ENCODE measurements at places on chromosomes 6 and 20.

- no peak for DNase-seq
These were observed 43.5 kb upstream of the TINAG start for GRCh38 chr6:54264581-54265272.

- no peak for DNase-seq
These were observed 3.0 kb upstream of the RREB1 start for GRCh38 chr6:7104752-7105151.

- no peak for DNase-seq
These were observed 3.8 kb downstream of the XPO5 start for GRCh38 chr6:43572015-43572414.

DNA sequence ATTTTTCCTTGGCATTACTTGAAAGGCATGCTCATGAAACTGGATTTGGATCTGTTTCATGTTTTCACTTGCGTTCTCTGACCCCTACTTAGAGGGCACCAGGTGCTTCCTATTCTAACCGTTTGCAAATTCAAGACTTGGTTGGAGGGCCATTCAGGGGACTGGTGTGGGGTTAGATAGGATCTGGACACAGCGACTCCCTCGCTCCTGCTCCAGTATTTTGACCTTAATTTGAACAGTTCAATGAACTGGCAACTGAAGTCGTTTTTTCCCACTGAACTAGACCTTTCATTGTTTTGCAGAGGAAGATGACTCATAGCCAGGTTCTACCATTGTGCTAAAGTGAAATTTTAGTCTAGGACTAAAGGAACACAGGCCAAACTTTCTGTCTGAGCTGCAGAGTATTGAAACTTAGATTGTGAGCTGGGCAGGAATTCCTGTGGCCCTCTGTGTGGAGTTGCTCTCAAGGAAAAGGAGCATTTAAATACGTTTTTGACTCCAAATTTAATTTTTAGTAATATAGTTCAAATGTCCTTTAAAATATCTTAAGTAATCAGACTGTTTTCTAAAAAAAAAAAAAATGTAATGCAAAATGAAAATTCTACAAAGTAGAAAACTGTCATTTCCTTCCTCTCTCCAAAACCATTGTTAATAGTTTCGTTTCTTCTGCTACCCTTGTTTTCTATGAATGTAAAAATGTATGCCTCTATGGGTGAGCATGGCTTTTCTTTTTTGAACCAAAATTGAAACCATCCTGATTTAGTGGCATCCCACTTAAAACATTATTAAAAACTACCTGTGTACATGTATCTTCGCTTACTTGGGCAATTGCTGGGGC is 64.8 kb downstream of the UTRN start:
- peak; percentile 37 for DNase-seq

- DNase-seq, result no peak
These were observed 5.6 kb upstream of the RAMACL start for GRCh38 chr6:166591961-166592520.

DNA sequence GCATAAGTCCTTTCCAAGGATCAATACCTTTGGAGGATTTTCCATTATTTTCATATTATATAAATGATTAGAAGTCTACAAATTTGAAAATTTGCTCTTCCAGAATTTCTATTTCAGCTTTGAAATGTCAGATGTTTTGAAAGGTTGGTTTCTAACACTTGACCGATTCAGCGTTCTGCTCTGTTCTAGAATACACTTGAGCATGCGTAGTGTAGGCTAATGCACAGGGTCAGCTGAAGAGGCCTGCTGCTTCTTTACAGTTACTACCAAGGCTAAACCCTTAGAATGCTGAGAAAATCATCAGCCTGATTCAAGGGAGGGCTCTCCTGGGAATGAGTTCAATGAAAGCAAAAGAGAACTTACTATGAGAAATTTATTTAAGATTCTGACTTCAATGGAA is 177.6 kb downstream of the RNF144B start:
- DNase-seq, result no peak

DNA sequence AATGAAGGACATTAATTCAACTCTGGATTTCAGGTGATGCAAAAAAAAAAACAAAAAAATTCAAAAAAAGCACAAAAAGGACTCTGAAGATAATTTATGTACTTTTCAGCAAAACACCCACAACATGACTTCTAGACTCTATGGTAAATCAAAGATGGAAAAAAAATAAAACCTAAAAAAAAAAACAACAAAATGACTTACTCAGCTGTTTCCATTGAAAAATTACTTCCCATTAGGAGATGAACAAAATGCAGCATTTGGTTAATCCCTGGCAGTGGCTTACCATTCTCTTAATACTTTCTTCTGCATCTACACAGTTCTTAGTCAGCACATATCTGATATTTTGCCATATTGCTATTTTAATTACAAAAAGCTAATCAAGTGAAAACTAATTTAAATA is 572.6 kb downstream of the PRKN start:
- no peak for DNase-seq

DNA sequence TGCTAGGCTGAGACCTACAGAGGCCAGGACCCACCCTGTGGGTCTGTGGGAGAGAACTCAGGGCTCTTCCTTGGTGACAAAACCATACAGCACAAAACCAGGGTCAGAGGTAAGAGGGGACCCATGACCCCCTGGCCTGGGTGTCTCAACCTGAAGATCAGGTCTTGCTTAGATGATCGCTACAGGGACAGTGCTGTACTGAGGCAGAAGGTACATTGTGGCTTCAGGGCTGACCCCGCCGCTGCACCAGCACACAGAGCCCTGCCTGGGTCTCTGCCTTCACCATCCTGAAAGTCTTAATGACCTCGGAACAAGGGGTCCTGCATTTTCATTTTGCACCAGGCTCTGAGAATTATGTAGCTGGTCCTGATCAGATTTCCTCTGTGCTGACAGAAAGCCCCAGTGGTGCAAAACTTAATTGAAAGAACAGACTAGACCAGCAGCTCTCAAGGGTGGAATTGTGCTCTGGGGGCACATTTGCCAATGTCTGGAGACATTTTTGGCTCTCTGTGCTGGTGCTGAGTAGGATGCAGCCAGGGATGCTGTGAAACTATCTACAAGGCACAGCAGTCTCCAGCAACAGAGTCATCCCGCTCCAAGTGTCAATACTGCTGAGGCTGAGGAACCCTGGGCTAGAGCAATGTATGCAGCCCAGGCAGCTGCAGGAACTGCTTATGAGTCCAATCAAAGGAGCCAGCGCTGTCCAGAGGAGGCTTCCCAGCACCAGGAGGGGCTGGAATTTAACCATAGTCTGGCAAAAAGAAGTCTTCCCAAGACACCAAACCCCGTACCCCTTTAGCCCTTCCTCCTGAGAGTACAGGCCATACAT is 254.9 kb downstream of the ERMARD start:
- DNase-seq, result no peak

GRCh38 chr6:85436411-85436810 is 13.5 kb upstream of the NT5E start:
- DNase-seq, result no peak

GRCh38 chr6:41934278-41935192 is 7.1 kb downstream of the CCND3 start:
- DNase-seq, result no peak

GRCh38 chr20:53805895-53806384 is 212.3 kb upstream of the ZNF217 start:
- no peak for DNase-seq

DNA sequence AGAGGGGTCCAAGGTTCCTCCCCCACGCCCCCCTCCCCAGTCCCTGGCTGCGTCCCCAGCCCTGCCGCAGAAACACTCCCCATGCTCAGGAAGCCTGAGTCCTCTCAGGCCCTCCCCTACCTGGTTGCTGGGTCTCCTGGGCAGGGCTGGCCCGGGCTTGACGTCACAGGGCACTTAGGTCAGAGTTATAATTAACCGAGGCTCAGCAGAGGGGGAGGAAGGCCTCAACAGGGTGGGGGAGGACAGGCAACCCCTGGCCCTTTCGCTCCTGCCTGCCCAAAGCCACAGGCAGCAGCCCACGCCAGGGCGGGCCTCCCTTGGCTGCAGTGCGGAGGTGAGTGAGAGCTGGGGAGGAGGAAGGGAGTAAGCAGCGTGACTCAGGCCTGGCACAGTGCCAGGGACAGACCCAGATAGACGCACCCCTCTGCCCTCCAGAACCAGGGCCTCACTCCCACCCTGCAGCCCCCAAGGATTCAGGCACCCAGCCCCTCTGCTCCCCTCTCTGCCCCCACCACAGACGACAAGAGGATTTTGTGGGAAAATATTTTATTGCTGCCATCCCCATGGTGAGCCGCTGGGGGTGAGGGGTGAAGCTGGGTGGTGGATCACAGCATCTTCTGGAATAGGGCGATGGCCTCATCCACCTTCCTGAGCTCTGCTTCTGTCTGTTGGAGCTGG is at the start of gene VWA7:
Gene VWA7 (minus strand): TSS at position 340 of the 678 bp plus-strand sequence. CDS start 549 bp downstream, outside the sequence.
- DNase-seq, result no peak

DNA sequence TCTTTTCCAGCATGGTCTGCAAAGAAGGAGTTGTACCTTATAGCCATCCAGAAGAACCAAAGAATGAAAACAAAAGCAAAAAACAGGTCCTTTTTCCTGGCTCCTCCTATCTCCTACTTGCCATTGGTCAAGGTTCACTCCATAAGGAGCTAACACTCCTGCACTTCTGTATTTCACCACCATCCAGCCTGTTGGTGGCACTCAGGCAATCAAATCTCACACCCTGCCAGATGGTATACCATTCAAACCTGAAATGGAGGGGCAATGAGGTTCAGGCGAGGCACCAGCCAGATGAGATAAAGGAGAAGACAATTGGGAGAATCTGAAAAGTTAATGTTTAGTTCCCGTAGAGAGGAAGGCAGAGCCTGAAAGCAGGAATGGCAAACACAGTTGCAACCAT is 203.8 kb downstream of the ALDH8A1 start:
- DNase-seq, result no peak

GRCh38 chr6:111736005-111736608 is 130.4 kb upstream of the TRAF3IP2 start:
- DNase-seq, result no peak

- DNase-seq, result no peak
These were observed 101.9 kb downstream of the LRFN2 start for GRCh38 chr6:40485300-40485699.

DNA sequence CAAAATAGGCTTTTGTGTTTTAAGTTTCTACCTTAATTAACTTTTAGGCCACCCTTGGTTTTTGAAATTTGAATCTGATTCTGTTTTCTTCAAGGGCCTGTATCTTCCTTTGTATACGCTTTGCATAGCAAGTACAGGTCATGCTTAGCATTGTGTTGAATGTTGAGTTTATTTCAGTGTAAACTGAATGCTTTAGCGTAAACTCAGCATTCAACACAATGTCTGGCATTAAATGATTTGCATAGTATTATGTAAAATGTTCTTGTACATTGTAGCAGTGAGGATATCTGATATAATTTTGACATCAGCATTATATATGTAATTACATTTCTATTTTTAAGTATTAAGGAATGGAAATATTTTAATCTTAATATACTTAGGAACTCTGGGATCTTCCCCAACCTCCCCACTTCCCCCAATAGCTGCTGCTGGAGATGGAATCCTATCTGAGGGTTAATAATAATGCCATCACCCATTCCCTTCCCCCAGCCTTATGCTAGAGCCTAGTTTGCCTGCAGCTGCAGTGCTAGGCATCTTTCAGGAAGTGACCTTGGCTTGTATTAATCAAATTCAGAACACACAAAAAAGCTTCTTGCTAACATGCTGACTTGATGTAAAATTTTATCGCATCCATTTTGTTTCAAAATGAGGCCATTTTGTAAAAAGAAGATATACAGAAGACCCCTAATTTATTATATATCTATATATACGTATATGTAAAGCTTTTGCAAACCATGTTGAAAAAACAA is 73.1 kb downstream of the NCOA3 start:
- DNase-seq, result no peak

- DNase-seq, result no peak
These were observed 78.4 kb downstream of the AHI1 start for GRCh38 chr6:135419162-135419561.

- no peak for DNase-seq
These were observed 730 bp downstream of the PARD6B start for GRCh38 chr20:50731930-50732690.

DNA sequence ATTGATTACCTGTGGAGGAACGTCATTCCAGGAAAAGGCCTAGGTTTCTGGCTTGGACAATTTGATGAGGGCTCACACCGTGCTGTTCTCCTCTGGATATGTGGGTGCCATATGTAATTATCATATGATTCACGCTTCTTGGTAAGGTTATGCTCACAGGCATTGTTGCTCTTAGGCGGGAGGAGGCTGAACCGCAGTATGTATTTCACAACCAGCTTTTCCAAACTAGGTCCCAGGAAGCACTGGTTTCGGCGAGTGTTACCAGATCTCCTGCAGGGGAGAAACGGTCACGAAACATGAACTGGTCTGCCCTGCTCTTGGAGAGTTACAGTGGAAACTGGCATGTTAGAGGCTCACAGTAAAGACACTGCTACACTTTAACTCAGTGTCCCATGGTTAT is 793 bp upstream of the FAM50B start:
- DNase-seq, result no peak

- no peak for DNase-seq
These were observed 485.9 kb upstream of the JAG1 start for GRCh38 chr20:11159728-11160127.

DNA sequence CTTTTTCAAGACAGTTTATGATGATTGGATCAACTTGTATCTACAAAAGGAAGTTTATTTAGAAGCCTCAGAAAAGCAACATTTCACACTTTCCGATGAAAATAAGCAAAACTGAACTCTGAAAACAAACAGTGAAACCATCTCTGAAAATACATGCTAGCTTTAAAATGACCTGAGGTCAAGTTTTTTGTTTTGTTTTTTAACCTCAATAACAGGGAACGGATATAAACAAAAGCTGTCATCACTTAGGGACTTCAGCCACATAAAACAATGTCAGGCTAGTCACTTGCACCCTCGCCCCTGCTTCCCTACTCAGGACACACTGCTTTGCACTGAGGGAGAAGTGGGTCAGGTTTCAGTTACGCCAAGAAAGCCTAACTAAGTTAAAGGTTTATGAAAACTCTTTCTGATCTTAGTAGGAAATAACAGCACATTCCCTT is 11.6 kb downstream of the BACH2 start:
- no peak for DNase-seq

DNA sequence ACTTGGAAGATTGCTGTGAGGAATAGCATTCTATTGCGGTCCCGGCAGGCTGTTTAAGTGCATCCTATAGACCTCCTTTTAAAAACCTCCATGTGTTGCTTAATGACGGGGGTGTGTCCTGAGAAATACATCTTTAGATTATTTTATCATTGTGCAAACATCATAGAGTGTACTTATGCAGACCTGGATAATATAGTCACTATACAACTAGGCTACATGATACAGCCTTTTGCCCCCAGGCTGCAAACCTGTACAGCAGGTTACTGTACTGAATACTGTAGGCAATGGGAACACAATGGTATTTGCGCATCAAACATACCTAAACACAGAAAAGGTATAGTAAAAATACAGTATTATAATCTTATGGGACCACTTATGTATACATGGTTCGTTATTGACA is 175.6 kb downstream of the RNF144B start:
- DNase-seq, result no peak
